Activated T-helper 2 cell treated with anti-CD3 and anti-CD28 coated beads, Interferon-gamma antibody, Interleukin-2, Interleukin-4, amounts not matched to agents 10 μg/mL and 5 μg/mL and 100 μg/mL, durations not matched to agents 14 hours and 24 hours and 36 hours (primary cell): ENCODE measurements at places on chromosomes 12 and 14. TPM values are rescaled to one million over a fixed set of nuclear protein-coding genes. Genes with fewer than 3 reads are reported as not detected.

LHX5 gene
- not detected in 2 replicates for total RNA-seq

GRCh38 chr14:32258336-32258993 lies 55.4 kb upstream of the RNU6-8 start:
- no peak overlapping the region for H3K27ac ChIP-seq
- H3K4me1 ChIP-seq, result peaks cover 22% of the 10 kb centered on the region
- H3K4me3 ChIP-seq, result no peak overlapping the region
- no peaks in the 10 kb centered on the region for H3K36me3 ChIP-seq
- no peaks in the 10 kb centered on the region for H3K27me3 ChIP-seq
- DNase-seq, result no peak

DNA sequence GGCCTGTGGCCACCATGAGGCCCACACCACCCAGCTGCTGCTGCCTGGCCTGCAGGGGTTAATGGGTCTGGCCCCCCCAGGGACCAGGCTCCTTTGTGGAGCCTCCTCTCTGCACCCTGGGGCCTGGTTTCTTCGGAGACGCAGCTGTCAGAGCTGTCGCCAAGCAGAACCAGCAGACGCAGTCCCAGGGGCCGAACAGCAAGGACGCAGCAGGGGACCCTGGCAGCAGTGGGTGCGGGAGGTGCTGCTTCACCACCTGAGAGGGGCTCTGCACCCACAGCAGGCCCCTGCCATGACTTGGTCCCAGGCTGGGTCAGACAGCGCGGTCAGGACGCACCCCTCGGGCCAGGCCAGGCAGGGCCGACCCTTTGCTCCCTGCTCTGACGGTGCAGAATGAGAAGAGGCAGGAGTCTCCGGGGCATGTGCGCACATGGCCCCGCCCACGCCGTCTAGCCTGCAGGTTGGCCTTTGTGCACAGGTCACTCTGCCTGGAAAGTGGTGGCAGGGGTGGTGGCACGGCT lies 30.5 kb downstream of the JAG2 start:
- H3K4me1 ChIP-seq, result no peaks in the 10 kb centered on the region
- H3K27me3 ChIP-seq, result peaks cover 2% of the 10 kb centered on the region
- no peak overlapping the region for H3K27ac ChIP-seq
- peaks cover 3% of the 10 kb centered on the region for H3K36me3 ChIP-seq
- DNase-seq, result no peak

DNA sequence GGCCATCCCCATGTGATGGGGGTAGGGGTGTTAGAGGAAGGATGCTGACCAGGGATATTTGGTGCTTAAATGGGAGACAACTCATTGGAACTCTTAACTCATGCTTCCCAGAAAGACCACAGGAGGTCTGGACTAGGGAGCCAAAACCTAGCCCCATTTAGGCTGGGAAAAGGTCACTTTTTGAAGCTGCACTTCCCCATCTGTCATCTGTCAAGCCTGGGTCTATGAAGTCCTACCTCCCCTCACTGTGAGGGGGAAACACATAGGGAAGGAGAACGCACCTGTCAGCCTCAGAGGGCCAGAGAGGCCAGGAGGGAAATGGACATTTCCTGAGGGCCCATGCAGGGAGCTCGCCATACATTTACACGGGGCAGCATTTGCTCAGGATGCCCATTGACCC lies 321.0 kb downstream of the BCL11B start:
- no peaks in the 10 kb centered on the region for H3K27me3 ChIP-seq
- peaks cover 19% of the 10 kb centered on the region for H3K4me1 ChIP-seq
- no peaks in the 10 kb centered on the region for H3K36me3 ChIP-seq
- no peak overlapping the region for H3K27ac ChIP-seq
- DNase-seq, result no peak

DNA sequence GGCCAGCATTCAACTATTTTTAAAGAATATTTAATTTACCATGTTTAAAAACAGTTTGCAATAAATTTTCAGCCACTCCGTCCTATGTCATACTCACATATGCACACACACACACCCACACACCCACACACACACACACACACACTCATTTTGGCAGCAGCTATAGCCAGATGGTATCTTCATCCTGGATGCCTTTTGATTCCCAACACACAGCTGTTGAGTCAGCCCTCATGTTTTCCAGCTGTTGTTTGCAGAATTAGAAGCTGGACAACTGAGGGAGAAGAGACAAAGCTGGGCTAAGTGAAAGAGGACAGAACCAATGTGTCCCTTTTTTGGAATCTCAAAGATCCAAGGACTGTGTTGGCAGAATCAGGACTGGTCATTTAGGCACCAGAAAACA lies 80.0 kb upstream of the EGLN3 start:
- H3K27ac ChIP-seq, result no peak overlapping the region
- H3K4me3 ChIP-seq, result no peak overlapping the region
- H3K27me3 ChIP-seq, result peaks cover 2% of the 10 kb centered on the region
- no peak for DNase-seq

GRCh38 chr14:86003998-86004397 lies 474.1 kb downstream of the FLRT2 start:
- H3K4me1 ChIP-seq, result no peaks in the 10 kb centered on the region
- no peak overlapping the region for H3K4me3 ChIP-seq
- no peak overlapping the region for H3K27ac ChIP-seq
